ENCODE measurements at places on chromosomes 5 and 9. TPM values are rescaled to one million over a fixed set of nuclear protein-coding genes. Genes with fewer than 3 reads are reported as not detected.

DNA sequence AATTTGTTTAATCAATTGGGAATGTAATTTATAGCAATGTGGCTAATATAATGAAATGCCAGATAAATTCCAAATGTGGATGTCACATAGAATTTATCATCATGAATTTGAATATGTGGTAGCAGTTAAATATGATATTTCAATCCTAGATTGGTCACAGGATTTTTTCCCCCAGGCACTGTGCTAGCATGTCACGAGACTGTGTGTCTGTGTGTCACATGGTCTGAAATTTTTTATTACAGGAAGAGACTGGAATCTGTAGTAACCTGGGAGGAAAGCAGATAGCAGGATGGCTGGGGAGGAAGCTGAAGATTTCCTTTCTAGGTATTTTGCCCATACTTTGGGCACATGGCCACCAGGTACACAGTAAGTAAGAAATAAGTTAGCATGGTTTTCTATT, 35.4 kb upstream of the MSH3 start:
- no peak for DNase-seq

DNA sequence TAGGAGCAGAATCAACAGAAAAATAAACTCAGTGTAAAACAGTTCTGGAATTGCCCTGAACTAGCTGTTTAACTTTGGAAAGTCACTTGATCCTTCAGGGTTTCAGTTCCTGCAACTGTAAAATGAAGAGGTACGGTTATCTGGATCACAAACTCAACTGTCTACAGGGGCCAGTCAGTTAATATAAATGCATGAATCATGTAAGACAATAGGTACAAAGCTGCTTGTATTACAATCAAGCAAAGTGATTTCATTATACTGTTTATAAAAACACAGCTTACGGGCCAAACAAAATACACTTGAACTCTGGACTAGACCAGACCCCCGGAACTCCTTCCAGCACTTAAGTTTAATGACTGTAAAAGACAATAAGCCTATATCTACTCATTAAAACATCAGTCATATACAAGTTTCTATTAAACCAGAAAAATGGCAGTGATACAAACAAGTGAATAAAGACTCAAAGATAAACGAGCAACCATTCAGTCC, 73.0 kb downstream of the MRPS27 start:
- no peak for DNase-seq

DNA sequence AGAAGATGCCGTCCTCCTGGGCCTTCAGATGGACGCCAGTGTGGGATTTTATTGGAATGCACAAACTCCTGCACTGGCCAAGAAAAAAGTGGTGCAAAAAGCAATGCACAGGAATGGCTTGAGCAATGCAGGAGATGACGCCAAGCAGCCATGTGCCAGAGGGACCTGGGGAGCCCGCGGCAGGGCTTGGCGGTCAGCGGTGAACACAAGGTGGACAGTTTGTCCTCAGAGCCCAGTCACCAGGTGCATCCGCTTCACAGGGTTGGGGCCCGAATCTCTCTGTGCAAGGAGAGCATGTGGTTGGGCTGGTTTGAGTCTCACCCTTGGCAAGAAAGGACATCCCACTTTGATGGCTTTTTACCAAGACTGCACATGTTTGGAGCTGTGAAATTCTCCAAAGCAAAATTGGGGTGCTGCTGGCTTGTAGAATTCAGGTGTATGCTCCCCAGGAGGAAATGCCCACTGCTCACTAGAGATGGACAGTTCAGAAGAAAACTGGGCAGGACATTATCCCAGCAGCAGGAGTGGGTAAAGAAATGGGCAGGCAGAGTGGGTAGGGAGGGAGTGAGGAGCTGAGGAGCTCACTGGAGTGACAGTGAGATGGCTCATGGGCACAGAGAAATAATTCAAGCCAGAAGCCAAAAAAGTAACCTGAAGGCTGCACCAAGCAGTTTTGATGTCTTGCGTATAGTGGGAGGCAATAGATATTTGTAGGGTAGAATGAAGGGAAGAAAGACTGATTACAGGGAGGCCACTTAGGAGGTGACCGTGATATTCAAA, 463.9 kb downstream of the MTRR start:
- no peak for DNase-seq

The STOM gene
- 157 TPM for polyA plus RNA-seq

GRCh38 chr9:34588671-34589635, 571 bp downstream of the CNTFR start:
- DNase-seq, result no peak

DNA sequence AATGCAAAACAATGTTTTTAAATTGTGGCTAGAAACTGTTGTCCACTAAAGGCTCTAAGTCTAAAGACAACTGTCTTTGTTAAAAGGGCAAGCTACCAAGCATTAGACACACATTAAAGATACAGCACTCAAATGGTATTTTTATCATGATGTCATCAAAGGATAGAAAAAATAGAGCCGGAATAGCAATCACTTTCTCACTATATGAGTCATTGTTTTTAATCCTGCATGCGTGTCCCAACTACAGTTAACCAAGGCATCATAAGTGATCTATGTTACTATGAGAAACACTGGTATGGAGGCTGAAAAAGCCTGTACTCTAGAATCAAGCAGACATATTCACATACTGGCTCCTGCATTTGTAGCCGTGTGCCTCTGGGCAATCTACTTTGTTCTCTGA, 1.9 kb upstream of the PJA2 start:
- DNase-seq, result no peak
